ENCODE measurements at places on chromosomes 1 and 21.
A peak's percentile ranks its signal among the peaks of the same experiment; 100 is the strongest.

DNA sequence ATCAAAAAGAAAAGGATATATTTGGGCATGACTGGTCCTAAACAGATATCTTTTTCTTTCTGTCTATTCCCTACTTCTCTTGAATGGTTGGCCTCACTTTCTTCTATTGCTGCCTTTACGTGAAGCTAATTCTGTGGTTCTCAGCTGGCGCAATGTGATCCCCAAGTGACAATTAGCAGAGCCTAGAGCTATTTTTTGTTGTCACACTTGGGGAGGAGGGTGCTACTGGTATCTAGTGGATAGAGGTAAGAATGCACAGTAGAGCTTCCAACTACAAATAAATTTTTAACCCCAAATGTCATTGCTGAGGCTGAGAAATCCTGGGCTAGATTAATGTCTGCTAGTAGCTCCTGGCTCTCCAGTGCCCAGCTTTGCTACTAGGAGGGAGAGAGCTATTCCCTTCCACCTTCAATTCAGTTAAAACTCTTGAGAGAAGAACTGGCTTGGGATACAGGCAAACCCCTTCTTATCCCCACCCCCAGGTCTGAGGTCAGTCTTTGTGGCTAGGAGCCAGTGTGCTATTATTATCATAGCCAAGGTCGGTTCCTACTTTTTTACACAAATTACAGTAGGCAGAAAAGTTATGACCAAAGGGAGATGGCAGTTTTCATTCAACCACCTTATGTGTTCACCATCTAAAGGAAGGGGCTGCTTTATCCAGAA lies 102.1 kb downstream of the SNX7 start:
- no peak for DNase-seq

GRCh38 chr1:201172326-201172725 lies 18.1 kb upstream of the TMEM9 start:
- no peak for DNase-seq

- DNase-seq = no peak
These were observed 22.7 kb upstream of the EYA3 start for GRCh38 chr1:28111157-28111556.

- DNase-seq = no peak
These were observed 36.6 kb upstream of the PTPRC start for GRCh38 chr1:198601936-198602889.

DNA sequence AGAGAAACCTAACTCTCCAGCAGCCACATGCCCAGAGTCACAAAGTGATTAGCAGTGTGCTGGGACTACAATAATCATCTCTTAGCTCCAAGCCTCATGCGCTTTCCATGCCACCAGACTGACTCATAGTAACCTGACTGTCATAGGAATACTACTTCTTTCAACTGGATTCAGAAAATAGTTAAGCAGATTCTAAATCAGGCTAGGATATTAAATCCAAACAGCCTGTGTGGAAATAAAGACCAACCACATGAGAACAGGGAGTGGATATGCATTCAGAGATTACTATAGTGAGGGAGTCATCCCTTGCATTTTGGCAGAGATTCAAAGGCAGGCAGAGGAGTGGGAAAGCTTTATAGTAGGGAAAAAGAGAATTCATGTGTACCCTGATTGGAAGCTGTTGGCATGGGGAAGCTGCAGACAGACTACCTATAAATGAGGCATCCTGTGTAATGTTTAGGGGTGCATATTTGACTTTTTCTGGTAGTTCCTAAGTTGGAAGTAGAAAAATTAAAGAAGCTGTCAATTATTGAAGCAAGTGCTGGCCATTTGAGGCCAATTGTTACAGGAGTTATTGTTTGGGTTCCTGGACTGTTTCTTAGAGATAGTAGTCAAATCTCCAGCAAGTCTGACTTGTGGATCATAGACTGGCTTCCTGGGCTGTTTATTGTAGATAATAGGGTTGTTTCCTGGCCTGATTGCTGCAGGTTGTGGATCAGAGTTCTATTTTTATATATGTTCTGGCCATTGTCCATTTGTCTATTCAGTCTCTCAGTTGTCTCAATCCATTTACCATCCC lies 31.7 kb upstream of the DNAH14 start:
- no peak for DNase-seq

DNA sequence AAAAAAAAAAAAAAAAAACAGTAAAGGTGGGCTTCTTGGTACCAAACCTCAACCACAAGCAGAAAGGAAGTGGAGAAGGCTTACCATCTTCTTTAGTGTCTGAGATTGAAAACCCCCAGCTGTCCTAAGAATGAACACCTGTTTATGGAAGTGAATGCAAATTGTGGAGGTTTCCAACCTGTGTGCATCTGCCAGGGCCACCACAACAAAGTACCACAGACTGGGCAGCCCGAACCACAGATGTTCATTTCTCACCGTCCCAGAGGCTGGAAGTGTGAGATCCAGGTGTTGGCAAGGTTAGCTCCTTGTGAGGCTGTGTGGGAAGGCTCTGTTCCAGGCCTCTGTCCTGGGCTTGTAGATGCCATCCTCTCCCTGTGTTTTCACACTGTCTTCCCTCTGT lies 348.7 kb downstream of the SETD4 start:
- DNase-seq = no peak

DNA sequence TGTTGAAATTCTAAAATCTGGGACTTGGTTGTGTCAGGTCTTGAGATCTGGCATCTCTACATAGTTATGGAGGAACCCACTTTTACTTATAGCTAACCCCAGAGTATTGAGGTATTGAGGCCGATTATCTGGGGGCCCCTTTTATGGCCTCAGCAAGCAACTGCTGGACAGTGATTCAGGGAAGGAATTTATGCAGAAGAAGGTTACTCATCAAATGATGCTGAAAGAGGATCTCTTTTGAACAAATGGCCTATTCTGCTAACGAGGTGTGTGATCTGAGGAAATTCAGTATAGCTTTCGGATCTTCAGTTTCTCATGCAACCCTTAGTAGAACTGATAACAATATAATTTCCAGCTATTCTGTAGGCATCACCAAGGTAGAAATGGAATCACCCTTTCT lies 239.9 kb downstream of the PAPPA2 start:
- no peak for DNase-seq

GRCh38 chr1:239805851-239806772 lies 285.6 kb upstream of the FMN2 start:
- no peak for DNase-seq

GRCh38 chr1:3509721-3510120 lies 55.3 kb downstream of the ARHGEF16 start:
- no peak for DNase-seq

DNA sequence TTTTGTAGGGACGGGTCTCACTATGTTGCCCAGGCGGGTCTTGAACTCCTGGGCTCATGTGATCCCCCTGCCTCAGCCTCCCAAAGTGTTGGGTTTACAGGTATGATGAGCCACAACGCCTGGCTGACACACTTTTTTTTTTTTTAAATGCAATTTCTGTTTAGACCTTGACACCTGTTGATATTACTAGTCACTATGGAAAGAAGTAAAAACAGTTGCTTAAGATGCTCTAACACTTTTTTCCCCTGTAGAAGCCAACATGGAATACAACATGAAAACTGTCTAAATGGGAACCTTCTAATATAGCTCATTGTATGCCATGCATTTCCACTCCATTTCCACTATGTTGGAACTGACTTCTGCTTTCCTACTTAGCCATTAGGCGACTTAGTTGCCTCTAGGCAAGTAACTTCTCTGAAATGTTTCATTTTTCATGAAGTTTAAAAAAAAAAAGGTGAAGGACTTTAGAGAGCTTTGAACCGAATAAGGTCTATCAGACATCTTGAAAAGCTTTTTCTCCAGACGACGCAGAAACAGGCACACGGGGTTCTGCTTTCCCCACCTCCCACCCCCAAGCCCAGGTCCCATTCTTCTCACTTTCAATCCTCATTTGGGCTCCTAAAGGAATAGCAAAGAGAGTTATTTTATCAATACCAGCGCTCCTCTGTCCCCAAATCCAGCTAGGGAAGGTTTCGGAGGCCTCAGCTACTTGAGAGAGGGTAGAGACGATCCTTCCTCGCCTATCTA lies 648 bp upstream of the DR1 start:
- DNase-seq = peak; percentile 62

DNA sequence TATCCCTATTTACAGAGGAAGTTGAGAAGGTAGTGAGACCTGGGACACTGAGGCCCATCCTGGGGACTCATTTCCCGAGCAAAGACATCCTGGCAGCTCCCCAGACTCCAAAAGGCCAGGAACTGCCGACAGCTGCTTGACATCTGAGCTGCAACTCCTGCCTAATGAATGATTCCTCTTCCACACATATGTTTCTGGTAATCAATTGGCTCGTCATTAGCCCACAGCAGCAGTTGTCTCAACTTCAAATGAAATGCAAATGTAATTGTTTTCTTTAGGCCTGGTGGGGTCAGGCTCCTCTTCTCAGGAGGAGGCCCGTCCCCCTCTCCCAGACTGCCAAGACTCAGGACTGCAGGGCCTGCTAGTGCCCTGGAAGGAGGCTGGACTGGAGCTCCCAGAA lies 61.8 kb upstream of the DISP3 start:
- peak; percentile 91 for DNase-seq

DNA sequence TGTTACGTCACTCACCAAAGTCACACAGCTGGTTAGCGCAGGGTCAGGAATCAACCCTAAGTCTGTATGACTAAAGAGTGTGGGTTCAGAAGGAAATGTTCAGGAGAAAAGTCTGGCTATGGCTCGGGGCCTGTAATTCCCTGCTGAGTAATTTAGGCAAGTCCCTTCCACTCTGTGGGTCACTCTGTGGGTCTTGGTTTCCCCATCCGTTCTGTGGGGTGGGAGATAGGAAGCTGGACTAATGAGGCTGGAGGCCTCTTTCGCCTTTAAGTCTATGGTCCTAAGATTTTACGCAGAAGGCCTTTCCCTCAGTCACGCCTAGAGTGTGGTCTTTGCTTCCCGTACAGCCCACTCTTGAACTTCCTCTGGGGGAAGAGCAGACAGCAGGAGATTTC lies 14.3 kb upstream of the MED18 start:
- no peak for DNase-seq

GRCh38 chr1:172165403-172165802 lies 255.1 kb upstream of the C1orf105 start:
- no peak for DNase-seq

GRCh38 chr1:191578281-191578680 lies 580.0 kb upstream of the RGS18 start:
- no peak for DNase-seq

- DNase-seq = peak; percentile 25
These were observed 252.6 kb downstream of the NFIA start for GRCh38 chr1:61334718-61335589.

DNA sequence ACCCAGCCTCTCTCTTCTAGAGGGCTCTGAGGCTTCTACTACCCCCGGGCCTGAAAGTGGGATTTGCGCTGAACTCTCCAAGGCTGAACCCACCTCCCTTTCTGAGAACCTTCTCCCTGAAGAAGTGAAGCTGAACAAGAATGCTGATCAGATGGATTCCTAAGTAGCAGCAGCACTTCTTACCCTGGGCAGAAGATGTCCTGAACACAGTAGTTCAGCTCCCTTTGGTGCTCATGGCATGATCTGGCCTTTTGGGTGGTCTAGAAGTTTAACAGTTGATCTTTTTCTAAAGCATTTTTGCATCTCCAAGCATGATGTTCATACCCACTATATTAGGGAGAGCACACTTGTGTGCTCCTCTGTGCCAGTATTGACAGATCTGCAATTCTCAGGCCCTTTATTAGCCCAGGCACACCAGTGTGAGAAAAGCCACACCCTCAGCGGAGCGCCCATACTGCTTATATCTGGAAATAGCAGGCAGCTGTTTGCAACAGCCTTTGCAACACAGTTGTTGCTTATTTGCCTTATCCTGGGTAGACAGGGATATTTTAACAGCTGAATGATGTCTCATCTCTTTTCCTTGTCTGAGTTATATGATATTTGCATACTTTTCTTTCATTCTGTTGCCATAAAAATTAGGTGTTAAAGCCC lies 34.2 kb downstream of the CNN3 start:
- DNase-seq = no peak

DNA sequence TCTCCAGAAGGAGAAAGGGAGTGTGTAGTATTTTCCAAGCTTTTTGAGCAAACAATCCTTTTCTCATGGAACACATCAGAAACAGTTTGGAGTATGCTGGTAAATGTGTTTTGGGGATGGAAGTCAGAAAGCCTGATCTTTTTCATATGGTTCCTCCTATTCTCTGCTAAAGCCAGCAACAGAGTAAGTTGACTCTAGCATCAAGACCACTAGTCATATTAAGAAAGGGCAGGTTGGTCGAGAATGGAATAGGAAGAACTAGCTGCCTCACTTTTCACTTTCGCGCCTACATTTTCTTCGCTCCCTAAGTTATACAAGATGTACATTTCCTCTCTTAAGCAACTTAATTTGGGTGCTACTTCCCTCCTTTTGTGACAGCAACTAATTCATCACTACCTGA lies 24.0 kb downstream of the PPT1 start:
- DNase-seq = no peak

DNA sequence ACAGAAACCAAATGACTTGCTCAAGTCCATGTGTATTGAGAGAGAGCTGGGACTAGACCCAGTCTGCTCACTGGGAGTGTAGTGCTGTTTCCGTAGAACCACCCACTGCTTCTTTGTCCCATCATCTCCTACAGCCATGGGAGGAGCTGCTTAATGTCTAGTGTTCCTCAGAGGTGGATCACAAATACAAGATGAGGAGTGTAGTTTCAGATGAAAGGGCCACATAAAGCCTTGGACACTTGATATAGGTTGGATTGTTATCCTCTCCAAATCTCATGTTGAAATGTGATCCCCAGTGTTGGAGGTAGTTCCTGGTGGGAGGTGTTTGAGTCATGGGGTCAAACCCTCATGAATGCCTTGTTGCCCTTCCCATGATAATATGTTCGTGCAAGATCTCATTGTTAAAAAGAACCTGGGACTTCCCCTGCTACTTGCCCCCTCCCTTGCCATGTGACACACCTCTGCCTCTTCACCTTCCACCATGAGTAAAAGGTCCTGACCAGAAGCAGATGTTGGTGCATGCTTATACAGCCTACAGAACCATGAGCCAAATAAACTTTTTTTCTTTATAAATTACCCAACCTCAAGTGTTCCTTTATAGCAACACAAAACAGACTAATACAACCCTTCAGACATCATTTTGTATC lies 127.5 kb upstream of the DNAH14 start:
- no peak for DNase-seq

DNA sequence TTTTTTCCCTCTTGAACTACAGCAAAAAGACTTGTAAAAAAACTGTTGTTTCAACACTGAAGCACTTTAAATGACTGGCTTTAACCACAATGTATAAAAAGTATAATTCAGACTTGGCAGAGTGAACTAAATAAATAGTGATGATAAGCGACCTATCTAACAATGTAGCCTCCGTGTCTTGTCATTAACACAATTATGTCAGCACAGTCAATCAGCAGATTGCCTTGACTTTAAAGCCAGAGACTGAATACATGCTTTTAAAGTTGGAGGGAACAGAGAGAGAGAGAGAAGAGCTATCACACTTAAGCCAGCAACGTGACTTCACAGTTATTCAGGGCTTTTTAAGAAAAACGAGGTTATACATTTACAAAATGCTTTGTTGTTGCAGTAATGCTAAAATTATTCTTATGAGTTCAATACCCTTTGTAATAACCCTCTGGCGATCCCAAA lies 378.1 kb downstream of the LMO4 start:
- no peak for DNase-seq
